NK-92 treated with Interleukin-12 subunit alpha and Interleukin-12 subunit beta, amount 100 ng/mL, for 24 hours (cell line): ENCODE measurements at places on chromosomes 6 and 20.

DNA sequence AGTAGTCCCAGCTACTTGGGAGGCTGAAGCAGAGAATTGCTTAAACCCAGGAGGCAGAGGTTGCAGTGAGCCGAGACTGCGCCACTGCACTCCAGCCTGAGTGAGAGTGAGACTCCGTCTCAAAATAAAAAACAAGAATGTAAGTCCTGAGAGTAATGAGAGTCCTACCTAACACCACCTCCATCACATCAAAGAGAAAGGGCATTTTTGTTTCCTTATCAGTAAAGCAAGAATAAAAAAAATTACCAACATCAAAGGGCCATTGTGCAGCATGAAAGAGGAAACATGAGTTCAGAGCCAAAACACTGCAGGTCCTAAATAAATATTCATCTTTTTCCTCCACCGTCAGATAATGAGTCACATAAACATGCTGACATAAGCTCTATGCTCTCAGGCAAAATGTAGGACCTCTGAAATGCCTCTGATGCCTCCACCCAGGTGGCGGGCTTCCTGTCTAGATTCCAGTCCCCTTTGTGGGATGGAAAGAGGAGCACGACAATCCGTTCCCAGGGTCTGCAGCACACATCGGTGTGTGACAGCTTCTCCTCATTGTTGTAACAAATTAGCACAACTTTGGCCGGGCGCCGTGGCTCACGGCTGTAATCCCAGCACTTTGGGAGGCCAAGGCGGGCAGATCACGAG is 7.2 kb downstream of the ATP9A start:
- no peak for DNase-seq

DNA sequence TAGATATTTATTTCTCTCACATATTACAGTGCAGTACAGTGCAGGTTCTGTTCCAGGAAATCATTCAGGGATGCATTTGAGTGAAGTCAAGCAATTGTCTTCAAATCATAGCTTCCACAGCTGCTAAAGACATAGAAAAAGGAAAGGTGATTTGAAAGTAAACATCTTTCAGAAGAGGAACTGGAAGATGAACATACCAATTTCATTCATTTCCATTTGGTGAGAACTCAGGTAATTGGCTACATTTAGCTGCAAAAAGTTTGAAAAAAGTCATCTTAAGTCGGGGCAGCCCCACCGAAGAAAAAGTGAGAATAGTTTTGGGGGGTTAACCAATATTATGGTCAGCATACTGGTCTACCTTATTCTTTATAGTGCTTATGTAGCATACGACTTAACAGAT is 61.4 kb upstream of the IL20RA start:
- no peak for DNase-seq

- no peak for DNase-seq
These were observed 370.0 kb upstream of the CNR1 start for GRCh38 chr6:88536071-88536625.

- no peak for DNase-seq
These were observed 21.1 kb downstream of the TCFL5 start for GRCh38 chr20:62840244-62841197.

DNA sequence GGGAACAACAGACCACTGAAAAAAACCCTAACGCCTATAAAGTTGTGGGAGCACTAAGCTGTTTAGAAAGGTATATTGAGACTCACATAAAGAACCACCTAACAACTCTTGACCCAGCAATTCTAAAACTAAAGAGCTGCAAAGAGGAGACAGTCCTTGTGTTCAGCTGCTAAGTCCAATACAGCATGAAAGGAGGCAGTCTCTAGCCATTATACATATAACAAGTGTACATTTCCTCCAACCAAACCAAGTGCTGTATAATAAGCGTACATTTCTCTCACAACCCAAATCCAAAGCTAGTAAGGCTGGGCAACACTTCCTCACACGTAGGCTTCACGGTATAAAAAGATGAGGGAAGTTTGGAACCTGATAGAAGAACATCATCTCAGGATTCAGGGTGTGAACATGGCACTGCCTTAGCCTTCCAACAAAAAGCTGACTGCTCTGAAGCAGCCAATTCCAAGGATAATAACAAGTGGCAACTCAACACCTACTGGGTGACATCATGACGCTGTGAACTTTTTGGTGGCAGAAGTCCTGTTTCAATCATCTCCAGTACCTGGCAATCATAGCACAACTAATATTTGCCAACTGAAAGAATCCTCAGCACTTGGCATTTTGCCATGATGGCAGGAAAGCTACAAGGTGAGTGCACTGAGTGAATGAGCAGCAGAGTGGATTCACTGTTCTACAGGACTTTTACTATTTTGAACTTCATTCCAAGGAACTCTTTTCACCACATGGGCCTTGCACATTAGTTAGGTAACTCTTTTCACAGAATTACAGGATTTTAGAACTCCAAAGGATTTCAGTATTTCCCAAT is 16.6 kb downstream of the TBC1D20 start:
- DNase-seq = no peak

DNA sequence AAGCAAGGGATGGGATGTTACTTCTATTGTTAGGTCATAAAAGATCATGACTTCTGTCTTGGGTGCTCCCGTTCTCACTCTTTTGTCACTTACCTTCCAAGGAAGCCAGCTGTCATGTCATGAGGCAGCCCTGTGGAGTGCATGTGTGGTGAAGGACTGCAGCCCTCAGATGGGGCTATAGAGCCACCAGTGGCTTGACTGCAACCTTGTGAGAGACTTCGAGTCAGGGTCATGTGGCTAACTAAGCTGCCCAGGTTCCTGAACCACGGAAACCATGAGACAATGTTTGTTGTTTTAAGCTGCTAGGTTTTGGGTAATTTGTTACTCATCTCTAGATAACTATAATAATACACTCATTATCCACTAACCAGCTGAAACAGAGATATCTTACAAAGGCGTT is 477.1 kb downstream of the BTBD3 start:
- no peak for DNase-seq

DNA sequence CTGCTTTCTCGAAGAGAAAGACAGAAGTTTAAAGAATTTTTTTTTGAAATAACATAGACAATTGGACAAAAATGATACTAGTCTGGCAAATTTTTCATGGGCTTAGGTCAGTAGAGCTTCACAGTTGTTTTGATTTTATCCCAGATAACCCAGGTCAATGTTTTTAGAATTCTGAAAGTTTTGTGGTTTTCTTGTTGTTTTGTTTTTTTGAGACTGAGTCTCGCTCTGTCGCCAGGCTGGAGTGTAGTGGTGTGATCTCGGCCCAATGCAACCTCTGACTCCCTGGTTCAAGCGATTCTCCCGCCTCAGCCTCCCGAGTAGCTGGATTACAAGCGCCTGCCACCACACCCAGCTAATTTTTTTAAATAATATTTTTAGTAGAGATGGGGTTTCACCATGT is 22.8 kb downstream of the KIF13A start:
- no peak for DNase-seq

GRCh38 chr6:80553071-80553740 is 446.7 kb downstream of the BCKDHB start:
- no peak for DNase-seq

- peak; percentile 13 for DNase-seq
These were observed 77.9 kb upstream of the RALY start for GRCh38 chr20:33915726-33916331.

- DNase-seq = no peak
These were observed 36.6 kb downstream of the IRF4 start for GRCh38 chr6:428047-428603.
